ENCODE measurements at places on chromosomes 5 and 9. TPM values are rescaled to one million over a fixed set of nuclear protein-coding genes. Genes with fewer than 3 reads are reported as not detected.

- H3K4me1 ChIP-seq, result no peaks in the 10 kb centered on the region
- H3K36me3 ChIP-seq, result no peaks in the 10 kb centered on the region
- no peaks in the 10 kb centered on the region for H3K27me3 ChIP-seq
Observed at GRCh38 chr9:98880311-98881015, 63.2 kb upstream of the COL15A1 start.

DNA sequence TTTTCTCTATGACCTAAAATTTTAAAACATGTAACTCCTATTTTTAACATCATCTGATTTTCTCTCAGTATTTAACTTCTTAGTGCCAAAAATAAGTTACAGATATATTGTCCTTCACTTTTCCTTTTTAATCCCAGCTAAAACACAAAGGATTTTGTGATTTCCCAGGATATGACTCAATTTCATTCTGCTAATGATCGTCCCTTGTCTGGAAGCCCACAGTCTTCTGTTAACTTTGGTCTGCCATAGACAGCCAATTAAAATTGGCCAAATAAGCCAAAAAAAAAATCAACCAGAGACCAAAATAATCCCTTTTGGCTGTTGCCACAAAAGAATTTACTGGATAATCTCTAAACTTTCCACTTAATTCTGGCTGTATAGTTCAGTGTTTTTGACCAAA, 124.5 kb upstream of the FST start:
- no peak for DNase-seq
- no peaks in the 10 kb centered on the region for H3K36me3 ChIP-seq
- no peak overlapping the region for H3K4me3 ChIP-seq
- H3K4me1 ChIP-seq, result no peaks in the 10 kb centered on the region
- no peaks in the 10 kb centered on the region for H3K27me3 ChIP-seq

DNA sequence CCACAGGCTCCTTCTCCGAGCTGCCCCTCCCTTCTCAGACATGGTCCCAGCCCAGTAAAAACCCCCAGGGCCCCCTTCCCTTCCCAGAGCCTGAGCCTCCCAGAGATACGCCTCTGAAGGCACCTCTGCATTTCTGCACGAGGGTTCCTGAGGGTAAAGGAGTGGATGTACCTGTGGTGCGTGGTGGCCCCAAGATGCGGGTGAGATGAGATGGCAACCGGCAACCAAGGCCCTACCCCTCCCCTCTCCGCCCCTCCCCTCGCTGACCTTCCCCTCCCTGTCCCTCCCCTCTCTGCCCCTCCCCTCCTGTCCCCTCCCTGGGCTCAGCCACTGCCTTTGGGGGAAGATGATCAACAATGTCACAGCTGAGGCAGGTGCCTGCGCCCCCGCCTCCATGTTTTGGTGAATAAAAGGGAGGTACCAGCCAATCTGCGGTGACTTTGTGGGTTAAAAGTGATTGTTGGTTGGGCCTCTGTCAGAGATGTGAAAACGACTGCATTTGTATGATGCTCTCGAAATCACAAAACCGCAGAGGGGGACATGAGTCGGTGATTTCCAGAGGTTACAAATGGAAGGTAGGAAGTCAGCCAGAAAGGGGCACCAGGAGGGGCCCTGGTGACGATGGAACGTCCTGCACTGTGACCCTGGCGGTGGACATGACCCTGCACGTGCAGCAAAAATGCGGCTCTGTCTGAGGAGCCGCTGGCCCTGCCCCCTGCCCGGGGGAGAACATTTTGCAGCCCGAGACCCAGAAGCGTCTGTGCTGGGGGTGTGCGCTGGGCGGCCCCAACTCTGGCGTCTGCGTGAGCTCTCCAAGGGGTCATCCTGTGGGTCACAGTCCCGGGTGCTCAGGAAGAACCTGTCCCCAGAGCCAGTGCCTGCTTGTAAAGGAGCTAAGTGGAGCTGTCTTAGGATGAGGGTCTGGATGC, 3.7 kb downstream of the LCN9 start:
- H3K36me3 ChIP-seq, result no peaks in the 10 kb centered on the region
- H3K4me1 ChIP-seq, result no peaks in the 10 kb centered on the region
- H3K4me3 ChIP-seq, result no peak overlapping the region

DNA sequence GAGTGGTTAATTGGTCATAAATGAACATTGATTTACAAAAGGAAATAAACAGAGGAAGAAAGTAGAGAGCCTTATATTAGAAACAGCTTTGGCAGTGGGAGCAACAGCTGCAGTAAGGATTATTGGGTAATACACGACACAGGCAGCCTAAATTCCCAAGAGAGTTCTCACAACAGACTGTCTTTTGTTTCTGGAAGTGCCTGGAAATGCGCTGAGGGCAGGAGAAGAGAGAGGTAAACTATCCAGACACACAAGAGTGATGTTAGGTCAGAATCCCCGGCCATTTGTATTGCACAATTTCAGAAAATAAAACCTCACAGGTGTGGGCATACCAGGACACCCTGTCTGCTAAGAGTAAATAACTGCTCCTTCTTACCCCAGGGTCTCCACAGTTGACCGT, 450.4 kb upstream of the CTNND2 start:
- no peaks in the 10 kb centered on the region for H3K36me3 ChIP-seq
- H3K27me3 ChIP-seq, result no peaks in the 10 kb centered on the region
- no peak overlapping the region for H3K4me3 ChIP-seq

DNA sequence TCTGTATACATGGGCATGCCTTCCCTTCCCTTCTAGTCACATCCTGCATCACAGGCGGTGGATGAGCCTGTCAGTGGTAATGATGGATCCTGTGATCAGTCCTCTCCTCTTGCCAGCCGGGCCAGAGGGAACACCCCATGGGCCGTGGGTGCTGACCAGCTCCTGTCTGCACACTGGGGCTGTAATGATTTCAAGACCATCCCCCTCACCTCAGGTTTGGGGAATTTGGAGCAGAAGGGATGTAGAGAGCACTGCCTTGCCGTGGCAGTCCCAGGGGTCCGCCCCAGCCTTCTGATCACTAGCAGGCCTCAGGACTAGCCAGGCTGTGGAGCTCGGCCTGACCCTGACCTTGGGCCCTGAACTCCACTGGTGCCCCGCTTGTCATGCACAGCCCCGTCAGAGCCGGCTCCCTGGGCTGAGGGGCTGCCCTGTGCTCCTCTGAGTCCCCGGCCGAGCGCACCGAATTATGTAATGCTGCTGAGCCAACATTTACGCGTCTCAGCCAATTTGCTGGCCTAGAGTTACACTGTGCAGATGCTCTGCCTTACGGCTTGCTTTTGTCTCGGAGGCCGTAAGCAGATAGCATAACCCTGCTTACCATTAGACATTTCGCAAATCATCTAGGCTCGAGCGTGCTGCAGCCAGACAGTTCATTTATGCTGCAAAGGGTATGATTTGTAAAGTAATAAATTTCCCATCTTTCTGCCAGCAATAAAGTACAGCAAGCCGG, 155.3 kb downstream of the MACROH2A1 start:
- H3K27ac ChIP-seq, result no peak overlapping the region
- no peak for DNase-seq
- H3K36me3 ChIP-seq, result no peaks in the 10 kb centered on the region

- no peaks in the 10 kb centered on the region for H3K4me1 ChIP-seq
- H3K36me3 ChIP-seq, result no peaks in the 10 kb centered on the region
- no peaks in the 10 kb centered on the region for H3K27me3 ChIP-seq
- H3K4me3 ChIP-seq, result no peak overlapping the region
- no peak overlapping the region for H3K27ac ChIP-seq
Observed at GRCh38 chr5:60738461-60738860, 38.5 kb upstream of the DEPDC1B start.

DNA sequence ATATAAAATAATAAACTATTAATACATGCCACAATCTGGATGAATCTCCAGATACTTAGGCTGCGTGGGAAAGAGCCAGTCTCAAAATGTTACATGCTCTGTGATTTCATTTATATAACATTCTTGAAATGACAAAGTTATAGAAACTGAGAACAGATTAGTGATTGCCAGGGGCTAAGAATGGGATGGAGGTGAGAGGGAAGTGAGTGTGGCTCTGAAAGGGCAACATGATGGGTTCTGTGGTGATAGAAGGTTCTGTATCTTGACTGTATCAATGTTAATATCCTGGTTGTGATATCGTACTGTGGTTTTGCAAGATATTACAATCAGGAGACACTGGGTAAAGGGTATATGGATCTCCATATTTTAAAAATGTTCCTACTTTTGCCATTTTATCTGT, 50.7 kb downstream of the SPEF2 start:
- H3K36me3 ChIP-seq, result no peaks in the 10 kb centered on the region
- no peak overlapping the region for H3K4me3 ChIP-seq
- H3K27ac ChIP-seq, result peak overlapping the region; percentile 6
- DNase-seq, result no peak
- no peaks in the 10 kb centered on the region for H3K27me3 ChIP-seq

DNA sequence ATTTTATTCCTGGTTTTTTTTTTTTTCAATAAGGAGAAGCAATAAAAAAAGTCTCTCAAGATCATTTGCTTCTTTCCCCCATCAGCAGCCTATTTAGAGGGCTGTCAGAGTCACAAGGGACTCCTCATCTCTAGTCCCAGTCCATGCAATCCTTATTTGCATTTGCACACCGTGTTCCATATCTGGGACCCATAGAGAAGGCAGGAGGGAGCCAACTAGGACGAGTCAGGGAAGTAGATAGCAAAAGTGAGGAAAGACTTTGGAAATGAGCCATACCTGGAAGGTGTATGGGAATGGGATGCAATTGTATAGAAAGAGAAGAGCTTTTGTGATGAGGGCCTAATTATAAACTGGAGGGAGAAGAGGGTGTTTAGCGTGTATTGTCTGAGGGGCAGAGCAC, 160.0 kb downstream of the PIK3R1 start:
- H3K4me1 ChIP-seq, result peaks cover 21% of the 10 kb centered on the region
- no peaks in the 10 kb centered on the region for H3K36me3 ChIP-seq
- H3K27ac ChIP-seq, result no peak overlapping the region
- H3K4me3 ChIP-seq, result no peak overlapping the region

- no peaks in the 10 kb centered on the region for H3K4me1 ChIP-seq
- no peak overlapping the region for H3K4me3 ChIP-seq
- H3K27ac ChIP-seq, result no peak overlapping the region
- DNase-seq, result no peak
Observed at GRCh38 chr5:68099327-68099726, 116.2 kb upstream of the PIK3R1 start.

- DNase-seq, result no peak
- no peaks in the 10 kb centered on the region for H3K27me3 ChIP-seq
- peaks cover 2% of the 10 kb centered on the region for H3K36me3 ChIP-seq
- H3K4me3 ChIP-seq, result no peak overlapping the region
Observed at GRCh38 chr5:149831492-149831891, 101.4 kb downstream of the PPARGC1B start.

DNA sequence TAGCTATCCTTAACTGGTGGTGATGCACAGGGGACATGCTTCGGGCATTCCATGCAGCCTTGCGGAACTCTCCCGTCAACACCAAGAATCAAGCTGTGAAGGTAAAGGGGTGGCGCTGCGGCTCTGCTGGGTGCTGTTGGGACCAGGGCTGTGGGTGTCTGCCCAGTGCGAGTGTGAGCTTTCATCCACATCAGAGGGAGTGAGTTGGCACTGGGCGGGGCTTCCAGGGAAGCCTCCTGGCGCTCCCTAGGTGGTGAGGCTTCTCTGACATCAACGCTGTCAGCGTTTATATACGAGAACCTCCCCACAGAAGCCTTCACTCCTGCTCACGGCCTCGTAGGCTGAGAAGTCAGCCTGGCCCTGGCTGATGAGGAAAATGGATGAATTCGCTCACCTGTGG, 11.7 kb downstream of the ARPC5L start:
- peaks cover 61% of the 10 kb centered on the region for H3K4me1 ChIP-seq
- H3K4me3 ChIP-seq, result no peak overlapping the region
- H3K27ac ChIP-seq, result no peak overlapping the region
- H3K36me3 ChIP-seq, result peaks cover 69% of the 10 kb centered on the region
- H3K27me3 ChIP-seq, result no peaks in the 10 kb centered on the region

DNA sequence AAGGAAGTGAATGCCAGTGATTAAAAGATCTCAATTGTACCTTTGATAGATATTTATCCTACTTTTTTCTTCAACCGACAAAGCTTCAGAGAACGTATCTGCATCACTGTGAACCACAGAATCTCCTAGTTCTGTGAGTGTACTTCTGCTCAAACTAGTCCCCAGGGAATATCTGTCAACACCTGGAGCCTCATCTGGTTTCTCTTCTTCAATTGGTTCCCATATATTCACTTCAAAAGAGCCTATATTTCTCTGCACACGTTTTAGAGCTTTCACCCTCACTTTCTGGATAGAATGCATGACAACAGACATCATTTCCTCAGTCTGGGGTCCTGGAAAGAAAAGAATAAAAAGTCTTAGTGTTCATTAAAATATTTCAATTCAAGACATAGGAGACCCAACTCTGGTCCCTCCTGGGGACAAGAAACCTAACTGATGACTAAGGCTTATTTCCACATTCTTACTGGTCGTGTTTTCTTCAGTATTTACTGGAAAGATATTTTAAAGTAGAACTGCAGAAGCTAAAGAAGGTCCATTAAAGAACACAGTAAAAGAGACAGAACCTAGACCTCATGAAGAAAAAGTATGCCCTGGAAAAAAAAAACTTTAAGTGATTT, 64.3 kb downstream of the CPLANE1 start:
- peaks cover 6% of the 10 kb centered on the region for H3K36me3 ChIP-seq
- H3K27me3 ChIP-seq, result no peaks in the 10 kb centered on the region
- no peak for DNase-seq
- no peak overlapping the region for H3K4me3 ChIP-seq
- H3K27ac ChIP-seq, result no peak overlapping the region

GRCh38 chr5:82147860-82148573, 130.1 kb downstream of the RPS23 start:
- no peaks in the 10 kb centered on the region for H3K27me3 ChIP-seq
- no peak for DNase-seq
- no peaks in the 10 kb centered on the region for H3K36me3 ChIP-seq
- no peak overlapping the region for H3K4me3 ChIP-seq
- H3K4me1 ChIP-seq, result no peaks in the 10 kb centered on the region

DNA sequence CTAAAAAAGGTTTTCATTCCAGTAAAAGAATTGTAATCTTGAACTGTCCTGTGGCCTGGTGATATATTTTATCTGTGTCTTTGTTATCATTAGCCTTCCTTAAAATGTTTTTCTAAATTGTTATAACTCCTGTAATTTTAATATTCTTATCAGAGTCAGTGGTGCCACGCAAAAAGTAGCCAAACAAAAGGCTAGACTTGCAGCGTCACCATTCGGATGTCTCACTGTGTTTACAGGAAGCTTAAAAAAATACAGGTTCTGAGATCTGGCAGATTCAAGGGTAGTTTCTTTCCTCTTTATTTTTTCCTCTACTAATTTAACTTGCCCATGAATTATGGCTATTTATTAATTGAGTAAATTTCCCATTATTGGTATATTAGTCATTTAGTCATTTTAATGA, 362.3 kb downstream of the MAT2B start:
- H3K4me1 ChIP-seq, result no peaks in the 10 kb centered on the region
- no peak overlapping the region for H3K4me3 ChIP-seq
- H3K36me3 ChIP-seq, result no peaks in the 10 kb centered on the region
- no peak for DNase-seq
- H3K27me3 ChIP-seq, result no peaks in the 10 kb centered on the region

GRCh38 chr5:77390795-77391194, 101.3 kb downstream of the WDR41 start:
- no peaks in the 10 kb centered on the region for H3K4me1 ChIP-seq
- H3K36me3 ChIP-seq, result no peaks in the 10 kb centered on the region
- H3K4me3 ChIP-seq, result no peak overlapping the region
- H3K27me3 ChIP-seq, result peaks cover 3% of the 10 kb centered on the region

Gene TNC
- total RNA-seq, result 0.05 TPM

Gene PDE4D
- 175 TPM for total RNA-seq

Gene CSF2
- not detected for total RNA-seq

Gene RIC1
- total RNA-seq, result 24.7 TPM

Gene ST8SIA4
- 19.5 TPM for total RNA-seq

Gene DIMT1
- total RNA-seq, result 20.5 TPM

Data from CD4-positive, alpha-beta T cell (primary cell).